Activated naive CD4-positive, alpha-beta T cell (primary cell): ENCODE measurements at places on chromosomes 7 and 10.

GRCh38 chr7:27399791-27400567, 157.4 kb downstream of the EVX1 start:
- DNase-seq, result no peak

GRCh38 chr7:88540012-88540411, 219.5 kb upstream of the ZNF804B start:
- DNase-seq, result no peak

DNA sequence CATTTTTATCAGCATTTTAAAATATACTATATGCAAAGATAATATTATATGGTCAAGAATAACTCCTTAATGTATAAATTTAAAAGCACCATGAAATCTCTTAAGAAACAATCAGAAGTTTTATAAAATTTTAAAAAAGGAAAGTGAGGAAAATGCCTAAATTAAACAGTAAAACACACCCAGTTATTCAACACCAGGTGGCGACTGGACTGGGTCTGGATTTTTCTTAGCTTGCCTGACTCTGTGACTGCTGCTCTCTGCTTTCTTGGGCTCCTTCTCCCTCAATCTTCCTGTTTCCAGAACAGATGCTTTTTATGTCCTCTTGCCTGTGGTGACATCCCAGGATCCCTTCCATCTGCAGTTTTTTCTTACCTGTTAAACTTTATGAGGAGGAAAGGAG, 200.3 kb downstream of the BICC1 start:
- DNase-seq, result no peak

DNA sequence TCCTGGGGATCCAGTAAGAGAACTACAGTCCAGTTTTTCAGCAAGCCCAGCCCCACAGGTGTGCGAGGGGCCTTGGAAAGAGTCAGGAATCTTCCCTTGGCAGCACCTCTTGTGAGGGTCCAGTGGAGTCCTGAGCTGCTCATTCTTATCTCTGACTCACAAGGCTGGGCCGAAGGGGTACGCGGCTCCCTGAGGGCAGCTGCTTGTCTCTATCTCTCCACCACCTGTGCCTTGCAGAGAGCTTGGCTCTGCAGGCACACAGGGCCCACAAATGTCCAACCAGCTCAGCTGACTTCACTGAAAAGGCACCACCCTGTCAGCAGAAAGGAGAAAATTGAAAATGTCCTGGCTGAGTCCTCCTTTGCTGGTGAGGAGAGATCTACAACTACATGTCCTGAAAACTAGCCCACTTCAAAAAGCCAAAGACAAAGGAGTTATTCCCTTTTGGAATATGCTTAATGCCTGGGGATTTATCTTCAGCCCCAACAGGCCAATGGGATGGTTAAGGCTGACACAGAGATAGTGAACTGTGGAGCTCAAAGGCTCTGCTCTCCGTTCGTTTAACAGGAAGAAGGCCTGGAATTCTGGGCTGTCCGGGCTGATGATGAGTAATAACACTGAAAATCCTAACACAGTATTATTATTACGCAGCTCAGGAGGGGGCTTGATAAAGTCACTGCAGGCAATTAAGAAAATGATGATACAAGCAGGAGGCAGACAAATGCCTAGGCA, 23.4 kb downstream of the UROS start:
- no peak for DNase-seq

GRCh38 chr7:101562531-101563197, 66.4 kb downstream of the MYL10 start:
- no peak for DNase-seq

- DNase-seq, result no peak
Observed at GRCh38 chr7:4269086-4269485, 413.0 kb upstream of the FOXK1 start.

GRCh38 chr10:5317547-5318107, 47.1 kb upstream of the UCN3 start:
- DNase-seq, result peak; percentile 18

GRCh38 chr10:105328503-105329133, 687.5 kb downstream of the SORCS3 start:
- DNase-seq, result no peak

- DNase-seq, result no peak
Observed at GRCh38 chr10:54060572-54060971, 740.5 kb downstream of the PCDH15 start.

DNA sequence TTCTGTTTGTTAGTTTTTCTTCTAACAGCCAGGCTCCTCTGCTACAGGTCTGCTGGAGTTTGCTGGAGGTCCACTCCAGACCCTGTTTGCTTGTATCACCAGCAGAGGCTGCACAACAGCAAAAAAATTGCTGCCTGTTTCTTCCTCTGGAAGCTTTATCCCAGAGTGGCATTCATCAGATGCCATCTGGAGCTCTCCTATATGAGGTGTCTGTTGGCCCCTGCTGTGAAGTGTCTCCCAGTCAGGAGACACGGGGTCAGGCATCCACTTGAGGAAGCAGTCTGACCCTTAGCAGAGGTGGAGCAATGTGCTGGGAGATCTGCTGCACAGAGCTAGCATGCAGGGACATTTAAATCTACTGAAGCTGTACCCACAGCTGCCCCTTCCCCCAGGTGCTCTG, 26.7 kb upstream of the CROT start:
- DNase-seq, result no peak

- no peak for DNase-seq
Observed at GRCh38 chr7:155336812-155337602, 39.3 kb downstream of the INSIG1 start.

GRCh38 chr10:43206391-43207235, 60.3 kb downstream of the RASGEF1A start:
- DNase-seq, result no peak

DNA sequence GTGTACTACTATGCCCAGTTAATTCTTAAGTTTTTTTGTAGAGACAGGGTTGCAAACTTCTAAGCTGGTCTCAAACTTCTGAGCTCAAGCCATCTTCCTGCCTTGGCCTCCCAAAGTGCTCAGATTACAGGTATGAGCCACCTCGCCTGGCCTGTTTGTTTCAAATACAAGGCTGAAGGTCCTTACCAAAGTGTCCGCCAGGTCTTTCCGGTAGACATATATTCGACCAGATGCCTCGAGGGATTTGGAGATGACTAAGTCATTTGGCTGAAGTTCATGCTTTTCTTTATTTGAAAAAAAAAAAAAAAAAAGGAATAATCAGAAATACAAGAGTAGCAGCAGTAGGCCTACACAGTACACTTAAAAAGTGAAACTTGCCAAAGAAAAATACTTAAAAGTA, 204.5 kb upstream of the CDCA7L start:
- DNase-seq, result no peak

DNA sequence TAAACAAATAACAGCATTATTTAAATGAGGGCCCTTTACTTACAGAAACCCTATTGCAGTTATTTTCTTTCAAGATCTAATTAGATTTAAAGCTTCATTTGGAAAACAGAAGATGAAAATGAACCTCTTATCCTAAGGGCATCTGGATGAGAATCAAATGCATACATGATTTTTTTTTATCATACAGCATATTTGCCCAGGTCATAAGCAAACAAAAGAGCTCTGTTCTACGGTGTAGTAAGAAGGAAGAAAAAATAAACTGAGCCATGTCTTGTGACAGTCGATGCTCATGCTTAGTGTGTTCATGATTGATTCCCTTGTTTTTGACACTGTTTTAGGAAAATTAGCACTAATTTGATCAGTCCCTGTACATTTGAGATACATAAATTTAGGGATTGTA, 202.6 kb upstream of the RNF32 start:
- DNase-seq, result no peak

DNA sequence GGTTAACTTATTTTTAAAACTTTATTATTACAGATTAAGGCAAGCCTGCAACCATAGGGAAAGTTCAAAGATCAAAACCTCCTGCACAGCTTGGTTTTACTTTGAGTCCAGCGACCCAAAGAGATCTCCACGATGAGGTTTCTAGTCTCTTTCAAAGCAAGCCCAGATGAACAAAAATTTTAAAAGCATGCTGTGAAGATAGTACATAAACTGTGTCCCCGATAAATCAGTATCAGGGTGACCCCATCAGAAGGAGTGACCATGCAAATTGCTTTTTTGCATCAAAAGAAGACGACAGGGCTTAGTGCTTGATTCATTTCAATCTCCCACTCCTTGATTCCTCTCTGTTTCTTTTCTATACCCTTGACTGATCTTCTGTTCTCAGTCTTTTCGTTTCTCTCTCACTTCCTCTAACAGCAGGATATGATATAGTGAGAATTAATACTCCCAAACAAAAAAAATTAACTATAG, 16.0 kb upstream of the DNTT start:
- DNase-seq, result no peak

GRCh38 chr10:4825868-4826791, at the start of gene AKR1E2:
TSS of gene AKR1E2 (plus strand) at chr10:4826207. CDS start at chr10:4826325, 118 bp downstream.
- peak; percentile 50 for DNase-seq

DNA sequence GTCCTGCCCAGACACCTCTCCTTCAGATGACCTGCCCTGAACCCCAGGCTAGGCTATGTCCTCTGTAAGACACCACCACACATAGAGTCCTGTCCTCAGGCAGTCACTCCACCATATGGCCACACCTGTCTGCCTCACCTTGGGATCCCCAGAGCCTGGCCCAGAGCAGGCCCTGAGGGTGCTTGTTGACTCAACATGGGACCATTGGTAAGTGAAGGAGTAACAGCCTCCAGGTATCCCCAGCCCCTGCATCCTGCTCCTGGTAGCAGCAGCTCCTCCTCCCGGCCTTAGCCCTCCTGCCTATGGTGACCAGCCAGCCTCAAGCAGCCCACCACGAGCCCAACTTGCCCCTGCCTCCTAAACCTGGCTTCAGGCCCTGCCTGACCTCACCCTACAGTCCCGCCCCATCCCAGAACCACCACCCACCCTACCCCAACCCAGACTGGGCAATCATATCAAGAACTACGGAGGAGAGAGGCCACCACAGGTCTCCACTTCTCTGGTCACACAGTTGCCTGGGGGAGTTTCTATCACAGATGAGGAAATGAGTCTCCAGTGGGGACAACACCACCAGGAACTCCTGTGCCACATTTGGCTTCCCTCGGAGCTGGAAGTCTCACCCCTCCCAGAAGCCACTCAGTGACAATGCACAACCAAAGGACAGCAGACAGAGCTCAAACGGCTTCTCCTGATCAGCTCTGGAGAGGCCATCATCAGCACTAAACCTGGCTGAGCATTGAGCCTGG, 136.6 kb downstream of the GRID1 start:
- no peak for DNase-seq

DNA sequence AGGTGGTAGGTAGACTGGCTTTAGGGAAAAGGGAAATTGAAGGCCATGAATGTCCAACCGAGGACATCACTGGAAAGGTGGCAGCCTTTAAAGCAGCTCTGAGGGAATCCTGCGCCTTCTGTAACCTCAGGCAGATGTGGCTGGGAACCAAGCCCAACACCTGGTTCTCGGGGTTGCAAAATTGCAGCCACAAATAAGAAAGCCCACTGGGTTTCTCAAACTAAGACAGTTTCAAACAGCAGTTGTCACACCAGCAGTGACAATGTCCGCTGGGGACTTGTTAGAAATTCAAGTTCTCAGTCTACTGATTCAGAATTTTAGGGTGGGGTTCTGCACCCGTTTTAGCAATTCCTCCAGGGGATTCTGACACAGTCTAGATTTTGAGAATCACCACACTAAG, 42.7 kb upstream of the STEAP1B start:
- DNase-seq, result no peak

DNA sequence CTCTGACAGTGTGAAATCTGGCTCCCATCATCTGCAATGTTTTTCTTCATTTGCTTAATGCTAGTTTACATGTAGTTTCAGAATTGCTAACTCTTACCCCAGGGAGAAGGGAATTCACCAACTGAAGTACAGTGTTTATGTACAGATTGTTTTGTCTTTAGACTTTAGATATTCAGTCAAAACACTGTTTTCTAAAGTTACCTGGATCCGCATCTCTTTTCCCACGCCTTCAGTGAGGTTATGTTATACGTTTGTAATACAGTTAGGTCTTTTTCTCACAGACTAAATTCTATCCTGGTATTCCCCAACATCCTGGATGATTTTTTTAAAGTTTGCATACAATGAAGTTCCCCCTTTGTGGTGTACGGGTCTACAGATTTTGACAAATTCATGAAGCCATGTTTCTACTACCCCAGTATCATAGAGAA, 3.2 kb upstream of the LYZL1 start:
- DNase-seq, result no peak

GRCh38 chr7:98802781-98803110, 67.1 kb downstream of the TMEM130 start:
- DNase-seq, result no peak

- DNase-seq, result no peak
Observed at GRCh38 chr7:81393018-81393417, 376.8 kb downstream of the HGF start.

- DNase-seq, result no peak
Observed at GRCh38 chr10:69562731-69563254, 10.4 kb downstream of the NEUROG3 start.

- no peak for DNase-seq
Observed at GRCh38 chr7:80107278-80107677, 27.4 kb upstream of the GNAI1 start.

GRCh38 chr7:96718107-96719003, 8.7 kb upstream of the SEM1 start:
- no peak for DNase-seq

- no peak for DNase-seq
Observed at GRCh38 chr7:33157311-33157710, 27.9 kb downstream of the BBS9 start.

GRCh38 chr7:106562711-106563366, 98.1 kb downstream of the CCDC71L start:
- no peak for DNase-seq

- no peak for DNase-seq
Observed at GRCh38 chr7:14931511-14932215, 29.1 kb upstream of the DGKB start.

- DNase-seq, result no peak
Observed at GRCh38 chr7:140774371-140774770, 77.9 kb downstream of the NDUFB2 start.

- no peak for DNase-seq
Observed at GRCh38 chr10:29635711-29636144, 957 bp upstream of the SVIL start.

- DNase-seq, result no peak
Observed at GRCh38 chr10:7788639-7789286, 786 bp downstream of the ATP5F1C start.

DNA sequence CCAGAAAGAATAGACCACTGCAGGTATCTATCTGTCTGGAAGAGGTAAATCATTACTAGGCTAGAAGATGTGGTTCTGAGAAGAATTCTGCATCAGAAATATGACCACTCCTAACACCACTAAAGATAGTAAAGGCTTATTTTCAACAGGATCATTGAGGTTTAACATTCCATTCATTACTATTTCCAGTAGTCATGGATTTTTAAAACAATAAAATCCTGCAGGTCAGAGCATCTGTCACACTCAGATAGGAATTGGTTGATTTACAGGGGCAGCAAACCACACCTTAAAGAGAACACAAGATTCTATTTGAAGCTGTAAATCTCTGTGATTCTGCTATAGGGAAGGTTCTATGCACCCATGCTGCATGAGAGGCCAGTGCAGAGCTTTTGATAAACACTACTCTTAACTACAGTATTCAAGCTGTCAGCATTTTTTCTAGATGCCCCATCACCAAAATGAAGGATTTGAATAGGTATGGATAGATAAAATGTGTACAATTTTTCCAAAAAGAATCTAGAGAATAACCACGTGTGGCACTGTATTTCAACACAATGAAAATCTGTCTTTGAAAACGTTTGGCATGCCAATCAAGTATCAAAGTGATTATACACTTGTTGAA, 14.6 kb downstream of the LRRC17 start:
- no peak for DNase-seq
